ENCODE measurements at places on chromosomes 7 and 10. TPM values are rescaled to one million over a fixed set of nuclear protein-coding genes. Genes with fewer than 3 reads are reported as not detected.

DNA sequence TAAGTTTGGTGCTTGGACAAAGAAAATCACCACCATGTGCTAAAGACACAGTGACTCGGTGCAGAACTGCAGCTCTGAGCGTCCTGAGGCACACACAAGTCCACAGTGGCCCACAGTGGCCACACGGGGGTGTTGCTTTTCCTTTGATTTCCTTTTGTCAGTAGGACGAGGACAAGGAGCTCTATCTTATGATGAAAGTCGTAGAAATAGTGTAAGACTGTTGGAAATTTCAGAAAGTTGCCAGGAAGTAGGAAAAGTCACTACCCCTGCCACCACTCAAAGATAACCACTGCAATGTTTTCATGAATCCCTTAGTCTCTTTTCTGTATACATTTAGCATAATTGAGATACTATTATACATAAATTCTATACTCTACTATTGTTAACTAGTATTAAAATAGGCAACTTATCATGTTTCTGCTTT is 146.0 kb downstream of the TNS3 start:
- peak; percentile 23 for DNase-seq

- no peak for DNase-seq
These were observed 18.2 kb downstream of the WAC start for GRCh38 chr10:28551086-28551485.

- no peak for DNase-seq
These were observed 1.3 kb downstream of the CNNM2 start for GRCh38 chr10:102919246-102919959.

DNA sequence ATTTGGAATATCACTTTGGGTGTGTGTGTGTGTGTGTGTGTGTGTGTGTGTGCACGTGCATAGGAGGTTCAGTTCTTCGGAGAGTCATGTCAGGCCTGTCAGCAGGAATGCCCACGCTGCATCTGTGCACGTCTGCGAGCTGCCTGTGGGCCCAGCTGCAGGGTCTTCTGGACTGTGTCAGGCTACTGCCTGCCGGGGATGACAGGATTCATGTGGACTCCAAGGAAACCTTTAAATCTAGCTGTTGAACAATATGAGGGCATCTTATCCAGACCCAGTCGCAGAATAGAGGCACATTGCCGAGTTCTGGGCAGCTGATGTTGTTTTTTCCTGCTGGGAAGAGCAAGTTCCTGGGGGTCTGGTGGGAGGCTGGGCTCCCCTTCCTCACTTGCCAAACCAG is 19.0 kb downstream of the AQP1 start:
- peak; percentile 28 for DNase-seq

DNA sequence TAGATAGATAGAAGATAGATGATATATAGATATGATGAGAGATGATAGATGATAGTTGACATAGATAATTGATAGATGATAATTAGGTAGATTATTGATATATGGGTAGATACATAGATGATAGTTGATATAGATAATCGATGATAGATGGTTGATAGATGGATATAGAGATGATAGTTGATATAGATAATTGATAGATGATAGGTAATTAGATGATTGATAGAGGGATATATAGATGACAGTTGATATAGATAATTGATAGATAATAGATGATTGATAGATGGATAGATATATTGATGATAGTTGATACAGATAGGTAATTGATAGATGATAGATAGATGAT is 72.3 kb downstream of the PRR15 start:
- no peak for DNase-seq

GRCh38 chr10:83990126-83990525 is 149.2 kb upstream of the GHITM start:
- DNase-seq: no peak

- DNase-seq: no peak
These were observed 145.5 kb upstream of the CELF2 start for GRCh38 chr10:10872035-10872673.

DNA sequence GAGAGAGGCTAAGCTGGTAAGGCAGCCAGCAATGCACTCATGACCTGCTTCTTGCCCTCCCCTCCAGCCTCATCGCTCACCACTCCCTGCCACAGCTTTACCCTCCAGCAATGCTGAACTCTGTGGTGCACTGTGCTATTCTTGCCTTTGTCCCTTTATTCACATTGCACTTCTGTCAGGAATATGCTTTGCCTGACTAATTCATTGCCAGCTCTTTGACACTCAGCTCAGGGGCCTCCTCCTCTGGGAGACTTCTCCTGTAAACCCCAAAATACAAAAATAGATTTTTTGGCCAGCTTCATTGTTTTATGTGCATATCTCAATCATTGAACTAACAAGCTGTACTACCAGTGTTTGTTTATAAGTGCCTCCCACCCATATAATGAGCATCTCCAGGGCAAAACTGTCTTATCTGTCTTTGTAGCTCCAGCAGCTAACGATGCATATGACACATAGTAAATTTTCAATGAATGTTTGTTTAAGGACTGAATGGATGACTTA is 8.2 kb downstream of the CNNM1 start:
- no peak for DNase-seq

DNA sequence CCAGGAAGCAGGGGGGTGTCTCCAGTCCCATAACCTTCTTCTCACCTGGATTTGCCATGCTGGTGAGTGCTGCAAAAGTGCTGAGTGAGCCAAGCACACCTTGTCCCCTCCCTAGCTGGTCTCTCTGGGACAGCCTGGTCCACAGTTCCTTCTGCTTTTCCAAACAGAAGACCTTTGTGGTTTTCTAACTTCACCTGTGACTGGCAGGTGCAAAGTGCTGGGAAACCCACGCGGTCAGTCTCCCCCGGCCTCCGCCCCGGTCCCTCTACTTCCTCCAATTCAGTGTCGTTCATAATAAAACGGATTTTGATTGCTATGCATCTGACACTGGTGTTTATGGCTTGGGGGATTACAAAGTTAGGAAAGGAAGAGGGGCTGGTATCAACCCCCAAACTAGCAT is 37.1 kb downstream of the RBAK start:
- DNase-seq: no peak

ORC5 gene
- 19.6 TPM for total RNA-seq

CDHR3 gene
- total RNA-seq: 5.9 TPM

All from H1 (cell line).